ENCODE measurements at places on chromosomes 12 and 14. TPM values are rescaled to one million over a fixed set of nuclear protein-coding genes. Genes with fewer than 3 reads are reported as not detected.

GRCh38 chr14:92502541-92503286 is 10.9 kb upstream of the RIN3 start:
- no peak for DNase-seq

DNA sequence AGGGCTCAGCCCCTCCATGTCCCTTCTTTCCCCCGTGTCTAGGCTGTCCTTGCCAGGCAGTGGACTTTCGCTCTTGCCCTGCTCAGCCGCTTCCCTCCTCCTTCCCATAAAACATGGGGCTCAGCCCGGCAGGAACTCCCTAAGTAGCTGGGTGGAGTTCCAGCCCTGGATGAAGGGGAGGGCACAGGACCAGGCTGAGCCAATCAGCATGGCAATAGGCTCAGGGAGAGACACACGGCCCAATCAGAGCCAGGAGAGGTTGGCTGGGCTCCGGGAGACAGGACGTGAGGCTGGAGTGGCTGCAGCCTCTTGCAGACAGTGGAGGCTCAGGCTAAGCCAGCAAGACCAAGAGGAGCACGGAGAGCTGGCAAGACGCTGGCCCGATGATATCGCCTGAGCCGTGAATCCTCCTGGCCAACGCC is 54.3 kb downstream of the GALNT9 start:
- peak; percentile 70 for DNase-seq

- DNase-seq: peak; percentile 93
Observed at GRCh38 chr12:121719926-121720414, 7.4 kb downstream of the TMEM120B start.

DNA sequence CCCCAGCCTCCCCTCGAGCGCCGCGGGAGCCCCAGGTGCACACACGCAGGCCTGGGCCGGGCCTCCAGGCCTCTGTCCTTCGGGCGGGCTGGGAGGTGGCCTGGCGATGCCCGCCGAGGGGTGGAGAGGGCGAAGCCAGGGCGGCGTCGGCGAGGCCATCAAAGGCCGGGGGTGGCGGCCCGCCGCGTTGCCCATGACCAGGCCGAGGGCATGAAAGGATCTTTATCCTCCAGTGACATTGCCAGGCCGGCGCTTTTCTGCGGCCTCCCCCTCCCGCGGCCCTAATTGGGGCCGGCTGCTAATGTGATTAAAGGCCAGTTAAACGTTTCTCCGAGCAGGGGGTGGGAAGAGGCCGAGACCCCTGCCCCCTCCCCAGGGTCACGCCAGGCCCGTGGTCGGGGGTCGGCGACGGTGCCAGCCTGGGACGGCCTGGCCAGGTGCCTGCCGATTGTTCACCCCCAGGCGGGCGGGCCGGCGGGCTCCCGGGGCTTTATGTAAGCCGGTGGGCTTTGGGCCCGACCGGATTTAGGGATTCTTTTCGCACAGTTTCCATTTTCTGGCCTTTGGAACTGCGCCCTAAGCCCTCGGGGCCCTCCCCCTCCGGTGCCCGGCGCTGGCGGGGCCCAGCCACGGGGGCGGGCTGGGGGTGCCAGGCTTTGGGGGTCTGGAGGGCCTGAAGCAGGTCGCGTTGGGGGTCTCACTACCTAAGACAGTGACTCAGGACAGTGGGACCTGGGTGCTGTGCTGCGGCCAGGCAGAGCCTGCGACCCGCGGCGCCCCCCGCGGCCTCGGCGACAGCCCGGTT is 103.2 kb upstream of the DIO3 start:
- DNase-seq: no peak

DNA sequence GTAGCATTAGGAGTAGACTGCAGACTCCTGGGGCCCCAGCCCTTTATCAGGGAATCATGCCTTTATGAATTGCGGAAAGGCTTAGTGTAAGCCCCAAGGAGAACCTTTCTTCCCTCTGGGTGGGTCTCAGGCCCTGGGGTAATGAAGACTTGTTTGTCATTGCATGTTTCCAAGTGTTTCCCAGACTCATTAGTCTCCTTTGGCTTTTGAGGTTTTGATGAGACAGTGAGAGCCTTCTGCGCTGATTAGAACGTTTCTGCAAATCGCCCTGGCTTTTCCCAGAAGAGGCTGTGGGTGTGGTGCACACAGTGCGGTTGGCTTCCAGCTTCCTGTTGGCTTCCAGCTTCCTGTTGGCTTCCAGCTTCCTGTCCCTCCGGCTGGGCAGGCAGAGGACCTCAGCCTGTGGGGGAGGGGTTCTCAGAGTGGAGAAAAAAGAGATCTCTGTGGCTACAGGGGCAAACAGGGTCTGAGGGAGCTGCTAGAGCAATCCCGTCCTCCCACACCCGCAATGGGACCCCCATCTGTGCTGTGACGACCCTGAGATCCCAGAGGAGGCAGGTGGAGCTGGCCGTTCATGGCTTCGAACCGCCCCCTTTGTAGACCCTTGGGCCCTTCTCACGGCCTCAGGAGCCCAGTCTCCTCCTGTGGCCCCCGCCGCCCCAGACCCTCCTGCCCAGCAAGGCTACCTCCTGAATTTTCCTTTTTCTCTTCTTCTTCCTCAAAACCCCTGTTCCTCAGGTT is 42.1 kb downstream of the GPR68 start:
- no peak for DNase-seq

DNA sequence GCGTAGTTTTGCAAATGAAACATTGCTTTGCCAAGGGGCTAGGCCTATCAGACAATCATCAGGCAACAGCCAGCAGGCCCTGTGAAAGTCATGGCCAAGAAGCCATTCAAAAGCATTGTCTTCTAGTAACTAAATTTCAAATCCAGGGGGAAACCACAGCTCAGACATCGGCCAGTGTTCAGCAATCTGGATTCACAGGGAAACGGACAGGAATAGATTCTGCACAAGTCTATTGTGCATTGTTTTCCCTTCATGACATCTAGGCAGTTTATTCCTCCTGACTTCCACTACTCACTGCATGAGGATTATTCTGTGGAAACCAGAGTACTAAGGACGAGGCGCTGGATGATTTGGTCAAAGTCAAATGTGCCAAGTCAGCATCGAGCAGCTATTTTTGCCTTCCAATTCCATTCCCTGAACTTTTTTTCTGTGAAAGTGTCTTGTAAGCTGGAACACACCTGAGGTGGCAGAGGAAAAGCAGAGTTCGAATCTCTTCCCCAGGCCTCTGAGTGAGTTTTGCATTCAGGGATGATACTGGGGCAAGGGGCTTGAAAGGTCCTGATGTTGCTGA is 75.4 kb downstream of the VCPKMT start:
- no peak for DNase-seq

DNA sequence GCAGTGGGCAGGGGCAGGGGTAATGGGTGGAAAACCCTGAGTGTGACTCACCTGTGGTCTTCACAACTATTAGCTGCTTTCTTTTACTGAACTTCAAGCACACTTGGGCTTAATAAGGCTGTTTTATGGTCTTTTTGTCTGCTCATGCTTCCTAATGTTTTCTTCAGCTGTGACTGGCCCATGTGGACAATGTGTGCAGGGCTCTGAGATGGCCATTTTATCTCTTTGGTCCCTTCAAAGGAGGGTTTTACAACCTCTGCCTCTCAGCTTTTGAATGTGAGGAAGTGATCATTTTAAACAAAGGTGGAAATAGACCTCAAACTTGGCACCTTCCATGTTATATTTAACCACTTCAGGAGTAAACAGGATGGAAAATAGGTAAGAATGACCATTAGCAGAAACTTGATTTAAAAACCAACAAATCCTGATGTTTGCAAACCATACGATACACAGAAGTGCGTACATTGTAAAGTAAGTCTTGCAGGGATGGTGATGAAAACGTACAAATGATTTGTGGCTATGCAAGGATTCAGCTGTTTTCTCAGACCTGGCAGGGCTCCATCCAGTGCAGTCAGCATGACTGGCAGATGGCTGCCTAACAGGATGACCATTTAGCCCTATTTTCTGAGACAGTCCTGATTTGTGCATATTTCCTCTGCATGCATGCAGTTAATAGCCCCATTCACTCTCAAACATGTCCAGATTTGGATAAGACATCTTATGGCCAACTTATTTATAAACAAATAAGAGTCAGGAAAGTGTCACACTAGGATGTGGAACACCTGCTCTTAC is 103.2 kb downstream of the SLC38A4 start:
- DNase-seq: peak; percentile 29

DNA sequence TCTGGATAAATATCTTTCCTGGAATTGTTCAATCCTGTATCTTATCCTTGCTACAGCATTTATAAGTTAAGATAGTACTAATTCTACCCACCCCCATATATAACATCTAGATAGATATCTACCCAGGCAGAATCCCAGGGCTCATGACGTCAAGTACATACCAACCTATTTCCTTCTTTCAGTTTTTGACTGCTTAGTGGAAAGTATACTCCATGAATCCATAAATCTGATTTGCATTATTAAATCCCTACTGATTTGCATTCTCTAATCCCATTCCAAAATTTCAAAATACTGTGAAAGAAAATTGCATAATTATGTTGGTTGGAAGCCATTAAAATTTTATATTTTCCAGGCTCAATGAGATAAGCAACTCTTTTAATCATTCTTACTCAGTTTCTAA is 111.7 kb downstream of the KITLG start:
- no peak for DNase-seq

DNA sequence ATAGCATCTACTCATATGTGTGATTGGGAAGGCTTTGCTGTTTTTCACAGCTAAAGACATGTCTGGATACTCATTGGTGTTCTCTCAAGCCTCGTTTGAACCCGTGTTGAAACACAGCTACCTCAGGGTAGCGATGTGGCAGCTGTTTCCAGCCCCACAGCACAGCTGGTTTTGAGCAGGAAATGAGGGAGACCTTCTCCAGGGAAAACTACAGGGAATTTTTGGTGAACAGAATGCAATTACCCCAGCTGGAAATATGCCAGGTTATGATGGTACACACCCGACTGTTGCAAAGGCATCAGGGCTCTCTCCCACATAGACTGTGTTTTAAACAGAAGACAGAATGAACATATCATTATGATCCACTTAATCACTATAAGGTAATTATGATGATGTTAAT is 828.9 kb downstream of the VRK1 start:
- DNase-seq: no peak

DNA sequence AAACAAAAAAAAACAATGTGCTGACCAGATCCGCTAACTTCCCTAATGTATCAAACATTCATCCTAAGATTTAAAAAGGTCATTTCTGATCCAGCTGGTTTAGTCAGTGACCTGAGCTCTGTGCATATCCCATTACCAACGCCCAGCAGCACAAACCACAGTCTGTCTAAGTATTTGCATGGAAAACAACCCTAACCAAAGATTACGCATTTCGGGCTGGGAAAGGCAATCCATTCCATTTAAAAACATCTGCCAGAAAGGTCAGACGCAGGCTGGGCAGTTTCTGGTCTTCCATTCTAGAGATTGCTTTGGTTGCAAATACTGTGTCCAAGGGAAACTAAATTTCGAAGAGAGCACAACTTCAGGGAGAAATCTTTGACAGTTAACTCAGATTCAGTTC is 234.9 kb downstream of the FLRT2 start:
- no peak for DNase-seq

GRCh38 chr14:51828017-51828797 is 32.2 kb upstream of the GNG2 start:
- DNase-seq: peak; percentile 99

DNA sequence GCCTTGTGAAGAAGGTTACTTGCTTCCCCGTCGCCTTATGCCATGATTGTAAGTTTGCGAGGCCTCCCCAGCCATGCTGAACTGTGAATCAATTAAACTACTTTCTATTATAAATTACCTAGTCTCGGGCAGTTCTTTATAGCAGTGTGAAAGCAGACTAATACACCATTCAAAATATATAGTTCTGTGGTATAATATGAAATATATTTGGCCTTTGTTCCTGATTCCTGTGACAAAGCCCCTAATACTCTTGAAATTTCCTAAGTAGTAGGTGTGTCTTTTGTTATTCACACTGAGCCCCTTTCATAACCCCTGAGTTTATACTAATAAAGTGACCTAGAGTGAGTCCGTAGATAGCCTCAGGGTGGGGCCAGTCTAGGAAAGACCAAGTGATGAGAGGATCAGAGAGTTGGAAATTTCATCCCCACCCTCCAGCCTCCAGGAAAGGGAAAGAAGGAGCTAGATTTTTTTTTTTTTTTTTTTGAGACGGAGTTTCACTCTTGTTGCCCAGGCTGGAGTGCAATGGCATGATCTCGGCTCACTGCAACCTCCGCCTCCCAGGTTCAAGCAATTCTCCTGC is 19.4 kb upstream of the STRN3 start:
- no peak for DNase-seq

GRCh38 chr12:6047249-6048237 is 76.9 kb downstream of the VWF start:
- peak; percentile 15 for DNase-seq

GRCh38 chr14:96661244-96661969 is 135.8 kb upstream of the VRK1 start:
- no peak for DNase-seq

DNA sequence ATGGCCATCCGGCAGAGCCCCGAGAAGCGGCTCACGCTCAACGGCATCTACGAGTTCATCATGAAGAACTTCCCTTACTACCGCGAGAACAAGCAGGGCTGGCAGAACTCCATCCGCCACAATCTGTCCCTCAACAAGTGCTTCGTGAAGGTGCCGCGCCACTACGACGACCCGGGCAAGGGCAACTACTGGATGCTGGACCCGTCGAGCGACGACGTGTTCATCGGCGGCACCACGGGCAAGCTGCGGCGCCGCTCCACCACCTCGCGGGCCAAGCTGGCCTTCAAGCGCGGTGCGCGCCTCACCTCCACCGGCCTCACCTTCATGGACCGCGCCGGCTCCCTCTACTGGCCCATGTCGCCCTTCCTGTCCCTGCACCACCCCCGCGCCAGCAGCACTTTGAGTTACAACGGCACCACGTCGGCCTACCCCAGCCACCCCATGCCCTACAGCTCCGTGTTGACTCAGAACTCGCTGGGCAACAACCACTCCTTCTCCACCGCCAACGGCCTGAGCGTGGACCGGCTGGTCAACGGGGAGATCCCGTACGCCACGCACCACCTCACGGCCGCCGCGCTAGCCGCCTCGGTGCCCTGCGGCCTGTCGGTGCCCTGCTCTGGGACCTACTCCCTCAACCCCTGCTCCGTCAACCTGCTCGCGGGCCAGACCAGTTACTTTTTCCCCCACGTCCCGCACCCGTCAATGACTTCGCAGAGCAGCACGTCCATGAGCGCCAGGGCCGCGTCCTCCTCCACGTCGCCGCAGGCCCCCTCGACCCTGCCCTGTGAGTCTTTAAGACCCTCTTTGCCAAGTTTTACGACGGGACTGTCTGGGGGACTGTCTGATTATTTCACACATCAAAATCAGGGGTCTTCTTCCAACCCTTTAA is 1.5 kb downstream of the FOXG1 start:
- DNase-seq: peak; percentile 73

Gene DUSP16
- 11.1 TPM for total RNA-seq

Gene NEUROD4
- not detected for total RNA-seq

Gene STAC3
- total RNA-seq: not detected

Gene ENDOU
- total RNA-seq: not detected

Gene TPH2
- total RNA-seq: not detected

Gene USP44
- total RNA-seq: 0.02 TPM

Gene RBM19
- total RNA-seq: 7.9 TPM

Gene SLCO1A2
- total RNA-seq: 0.49 TPM

Gene KLHL33
- not detected for total RNA-seq

Gene MYF6
- not detected for total RNA-seq

Gene CD27
- total RNA-seq: not detected

Data from M059J (cell line).